Right renal pelvis (tissue), 4 donors: ENCODE measurements at places on chromosomes 6 and 20.

DNA sequence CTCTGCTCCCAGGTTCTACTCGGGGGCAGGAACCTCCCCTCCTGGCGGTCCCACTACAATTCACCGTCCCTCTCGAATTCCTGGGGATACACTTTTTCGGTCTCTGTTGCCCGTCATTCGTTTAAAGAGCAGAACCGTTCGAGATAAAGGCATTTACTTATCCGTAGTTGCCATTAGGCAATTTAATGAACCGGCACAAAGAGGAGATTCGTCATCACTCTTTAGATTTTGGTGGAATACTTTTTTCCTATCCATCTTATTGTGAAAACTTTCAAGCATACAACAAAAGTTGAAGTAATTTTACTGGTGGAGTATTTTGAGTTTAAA is 1.2 kb upstream of the CD24 start:
- DNase-seq: peak; percentile 22

- no peak for DNase-seq
Measured at GRCh38 chr6:91580635-91581034, 993.8 kb upstream of the MAP3K7 start.

- no peak for DNase-seq
Measured at GRCh38 chr20:48094944-48095343, 309.7 kb upstream of the SULF2 start.

GRCh38 chr6:158627940-158628211 is 16.7 kb downstream of the DYNLT1 start:
- no peak for DNase-seq

DNA sequence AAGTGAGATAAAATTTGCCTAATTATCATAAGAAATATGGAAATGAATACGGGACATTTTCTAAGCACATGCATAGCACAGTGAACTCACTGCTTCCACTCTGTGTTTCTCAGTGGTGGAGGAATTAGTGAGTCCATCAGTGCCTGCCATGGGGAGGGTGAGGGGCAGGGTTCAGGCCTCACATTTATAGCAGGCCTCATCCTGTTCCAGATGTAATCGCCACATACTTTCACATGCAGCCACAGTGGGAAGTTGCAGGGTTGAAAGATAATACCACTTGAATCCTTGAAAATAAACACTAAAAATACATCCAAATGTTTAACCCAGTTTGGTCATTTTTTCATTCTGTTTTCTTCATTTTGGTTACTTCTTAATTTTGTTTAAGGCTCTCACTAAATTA is 29.9 kb upstream of the ANKEF1 start:
- DNase-seq: no peak

- DNase-seq: no peak
Measured at GRCh38 chr20:3195590-3196237, 8.8 kb downstream of the DDRGK1 start.

GRCh38 chr6:30355281-30355680 is 10.3 kb downstream of the RPP21 start:
- DNase-seq: no peak

- DNase-seq: no peak
Measured at GRCh38 chr6:117538615-117539014, 56.1 kb downstream of the DCBLD1 start.

DNA sequence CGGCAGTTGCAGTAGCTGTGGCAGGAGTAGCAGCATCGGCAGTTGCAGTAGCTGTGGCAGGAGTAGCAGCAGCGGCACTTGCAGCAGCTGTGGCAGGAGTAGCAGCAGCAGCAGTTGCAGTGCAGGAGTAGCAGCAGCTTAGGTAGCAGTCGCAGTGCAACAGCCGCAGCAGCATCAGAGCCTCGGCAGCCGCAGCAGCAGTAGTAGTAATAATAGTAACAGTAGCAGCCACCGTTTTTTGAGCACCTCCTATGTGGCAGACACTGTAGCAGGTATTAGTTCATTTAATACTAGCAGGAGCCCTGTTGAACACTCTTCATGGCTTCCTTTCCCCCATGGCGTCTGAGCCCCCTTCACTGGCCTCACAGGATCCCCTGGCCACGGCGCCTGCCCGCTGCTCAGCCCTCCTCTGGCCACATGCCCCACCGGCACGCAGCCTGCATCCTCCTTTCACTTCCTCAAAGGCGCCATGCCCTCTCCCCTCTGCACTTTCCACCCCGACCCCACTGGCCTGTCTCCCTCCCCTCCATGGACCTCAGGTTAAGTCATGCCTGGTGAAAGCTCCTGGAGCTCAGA is 19.1 kb upstream of the IRF4 start:
- no peak for DNase-seq

DNA sequence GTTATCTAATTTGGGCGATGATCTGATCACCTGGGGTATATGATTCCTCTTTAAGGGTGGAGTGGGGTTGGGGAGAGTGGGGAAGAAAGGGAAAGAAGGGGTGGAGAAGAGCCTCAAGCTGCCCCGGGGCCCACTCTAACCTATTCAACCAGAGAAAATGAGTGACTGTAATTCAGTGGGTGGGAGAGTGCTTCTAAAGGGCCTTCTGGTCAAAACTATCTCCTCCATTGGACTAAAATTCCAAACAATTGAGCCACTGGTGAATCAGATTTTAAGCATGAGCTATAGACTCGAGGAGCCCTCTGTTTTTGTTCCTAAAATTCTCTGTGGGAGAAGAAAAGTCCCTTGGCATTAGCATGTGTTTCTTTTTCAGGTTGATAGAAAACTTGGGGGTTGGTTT is 296.8 kb downstream of the CLIC5 start:
- DNase-seq: no peak

- no peak for DNase-seq
Measured at GRCh38 chr6:158559338-158559894, 475 bp upstream of the TMEM181 start.

GRCh38 chr6:129353067-129353466 is 356.9 kb downstream of the ARHGAP18 start:
- peak; percentile 4 for DNase-seq

DNA sequence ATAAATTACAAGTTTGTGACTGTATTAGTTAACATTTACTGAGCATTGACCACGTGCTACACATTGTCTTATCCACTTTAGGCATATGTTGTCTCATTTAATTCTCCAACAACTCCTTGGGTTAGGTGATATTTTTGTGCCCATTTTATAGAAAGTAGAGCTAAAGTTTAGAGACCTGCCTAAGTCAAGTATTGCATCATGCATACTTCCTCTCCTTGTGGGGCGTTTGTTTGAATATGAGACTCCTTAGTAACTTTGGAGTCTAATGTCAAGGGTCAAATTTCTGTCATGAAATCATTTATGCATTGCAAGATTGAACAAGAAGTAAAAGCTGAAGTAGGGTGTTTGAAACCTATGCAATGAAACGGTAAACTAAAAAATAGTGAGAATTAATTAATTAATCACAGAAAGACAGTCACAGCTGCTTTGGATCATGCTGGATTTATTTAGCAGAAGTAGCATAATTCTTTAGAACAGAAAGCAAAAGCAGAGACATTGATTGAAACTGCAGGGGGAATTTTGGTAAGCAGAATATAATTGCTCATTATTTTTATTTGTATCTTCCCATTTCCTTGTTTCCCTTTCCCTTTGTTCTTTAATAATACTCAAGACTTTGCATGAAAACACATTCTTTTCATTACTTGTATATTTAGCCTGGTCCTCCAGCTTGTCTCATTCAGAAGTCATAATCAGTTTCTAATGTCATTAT is 1374.4 kb upstream of the GJE1 start:
- DNase-seq: no peak

DNA sequence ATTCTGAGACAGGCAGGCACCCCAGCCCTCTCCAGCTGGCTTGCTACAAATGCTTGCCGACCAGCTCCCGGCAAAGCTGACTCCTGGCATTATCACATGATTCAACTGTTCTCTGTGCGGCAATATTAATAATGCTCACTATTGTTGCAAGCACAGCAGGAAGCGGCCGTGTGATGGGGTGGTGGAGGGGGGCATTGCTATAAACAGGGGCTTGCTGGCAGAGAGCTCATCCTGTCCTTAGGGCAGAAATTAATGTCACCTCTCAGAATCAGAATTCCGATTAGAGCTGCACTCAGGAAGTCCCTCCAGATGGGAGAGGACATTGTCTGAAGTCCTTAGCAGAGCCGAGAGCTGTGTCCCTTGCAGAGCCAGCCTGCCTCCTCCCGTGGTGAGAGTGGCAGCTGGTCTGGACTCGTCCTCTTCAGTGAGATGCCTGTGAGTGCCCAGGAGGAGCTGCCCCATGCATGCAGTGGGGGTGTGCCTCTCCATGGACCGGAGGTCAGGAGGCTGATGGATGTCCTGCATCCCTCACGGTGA is 162.5 kb downstream of the CDH4 start:
- no peak for DNase-seq

DNA sequence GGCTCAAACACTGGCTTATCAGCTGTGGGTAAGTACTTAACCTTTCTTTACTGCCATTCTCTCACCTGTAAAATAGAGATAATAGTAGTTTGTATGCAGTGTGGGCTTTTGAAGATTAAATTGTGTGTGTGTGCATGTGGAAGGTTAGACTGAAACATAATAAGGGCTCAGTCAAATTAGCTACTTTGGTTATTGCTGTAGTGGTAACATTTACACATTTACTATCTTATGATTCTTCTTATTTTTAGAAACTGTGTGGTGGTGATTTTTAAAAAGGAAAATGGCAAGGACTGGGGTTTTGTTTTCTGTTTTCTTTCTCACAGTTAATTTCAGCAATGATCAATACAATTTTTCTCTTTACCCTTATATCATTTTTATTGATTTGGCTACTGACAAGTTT is 206.9 kb downstream of the NKAIN2 start:
- no peak for DNase-seq

- peak; percentile 38 for DNase-seq
Measured at GRCh38 chr20:9660236-9660868, 146.0 kb downstream of the LAMP5 start.

- no peak for DNase-seq
Measured at GRCh38 chr6:111228094-111228493, 140.8 kb downstream of the SLC16A10 start.

DNA sequence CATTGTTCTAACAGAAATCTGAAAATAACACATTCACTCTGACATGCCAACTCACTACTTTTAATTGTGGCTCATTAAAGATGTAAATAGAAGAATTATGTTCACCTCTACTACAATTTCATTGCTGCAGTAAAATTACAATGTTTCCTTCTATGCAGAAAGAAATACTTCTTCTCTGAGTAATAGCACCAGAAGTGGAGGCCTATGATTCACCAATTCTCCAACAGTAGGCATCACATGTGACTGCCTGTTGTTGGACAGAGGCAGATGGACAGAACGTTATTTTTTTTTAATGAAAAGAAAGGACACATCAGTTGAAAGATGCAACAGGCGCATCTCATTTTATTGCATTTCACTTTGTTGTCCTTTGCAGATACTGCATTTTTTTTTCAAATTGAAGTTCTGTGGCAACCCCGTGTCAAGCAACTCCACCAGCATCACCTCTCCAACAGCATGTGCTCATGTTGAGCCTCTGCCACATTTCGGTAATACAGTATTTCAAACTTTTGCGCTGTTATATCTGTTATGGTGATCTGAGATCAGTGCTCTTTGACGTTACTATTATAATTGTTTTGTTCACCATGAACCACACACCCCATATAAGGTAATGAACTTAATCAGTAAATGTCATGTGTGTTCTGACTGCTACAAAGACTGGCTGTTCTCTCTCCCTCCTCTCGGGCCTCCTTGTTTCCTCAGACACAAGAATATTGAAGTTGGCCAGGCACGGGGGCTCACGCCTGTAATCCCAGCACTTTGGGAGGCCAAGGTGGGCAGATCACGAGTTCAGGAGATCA is 121.4 kb downstream of the ATXN1 start:
- DNase-seq: no peak

GRCh38 chr20:15065794-15066193 is 728.4 kb upstream of the FLRT3 start:
- DNase-seq: no peak

DNA sequence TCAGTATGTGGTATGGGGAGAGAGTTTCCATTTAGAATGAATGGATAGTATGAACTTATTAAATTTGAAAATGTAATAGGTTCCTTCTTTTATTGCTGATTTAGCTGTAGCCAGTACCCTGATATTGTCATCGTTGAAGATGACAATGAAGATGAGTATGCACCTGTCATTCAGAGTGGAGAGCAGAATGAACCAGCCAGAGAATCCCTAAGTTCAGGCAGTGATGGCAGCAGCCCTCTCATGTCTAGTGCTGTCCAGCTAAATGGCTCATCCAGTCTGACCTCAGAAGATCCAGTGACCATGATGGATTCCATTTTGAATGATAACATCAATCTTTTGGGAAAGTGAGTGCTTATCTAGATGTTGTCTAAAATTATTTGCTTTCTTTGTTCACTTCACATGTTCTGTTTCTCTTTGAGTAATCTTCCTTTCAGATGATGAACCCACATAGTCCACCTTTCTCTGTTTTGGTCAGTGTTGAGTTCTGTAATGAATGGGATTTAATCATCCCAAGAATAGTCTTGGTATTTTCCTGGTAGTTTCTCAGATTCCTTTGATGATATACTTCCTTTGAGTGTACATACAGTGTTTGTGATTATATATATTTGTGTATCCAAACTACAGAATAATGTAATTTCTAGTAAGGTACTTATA is 23.3 kb downstream of the HSF2 start:
- no peak for DNase-seq

DNA sequence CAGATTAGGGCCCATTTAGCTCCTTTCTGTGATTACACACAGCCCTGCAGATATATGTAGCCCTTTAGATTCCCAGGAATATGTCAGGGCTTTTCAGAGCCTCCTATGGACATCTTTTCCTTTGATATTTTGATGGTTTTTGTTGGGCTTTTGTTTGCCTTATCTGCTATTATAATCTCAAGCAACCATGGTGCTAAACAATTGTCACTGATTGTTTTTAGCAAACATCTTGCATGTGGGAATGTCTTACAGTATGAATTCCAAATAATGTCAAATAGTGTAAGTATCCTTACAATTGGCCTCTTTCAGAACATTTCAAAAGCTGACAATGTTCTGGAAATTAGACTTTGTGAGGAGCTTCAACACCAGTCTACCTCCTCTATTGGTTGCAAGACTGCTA is 333.6 kb upstream of the OPRM1 start:
- DNase-seq: no peak

DNA sequence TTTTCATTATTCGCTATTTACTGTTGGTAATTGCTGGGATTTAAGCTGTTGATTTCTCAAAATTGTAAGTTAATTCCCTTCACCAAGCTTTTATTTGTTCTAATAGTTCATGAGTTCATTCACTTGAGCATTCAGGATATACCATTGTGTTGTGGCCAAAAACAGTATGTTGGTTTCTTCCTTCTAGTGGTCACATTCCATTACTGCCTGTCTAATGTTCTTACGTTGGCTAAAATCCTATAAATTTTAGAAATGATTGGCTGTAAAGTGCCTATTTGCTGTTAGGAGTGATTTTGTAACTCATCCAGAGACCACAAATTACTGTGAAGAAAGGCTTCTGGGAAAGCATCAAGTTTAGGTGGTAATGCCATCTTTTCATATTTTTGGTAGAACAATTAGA is 76.3 kb downstream of the FARS2 start:
- DNase-seq: no peak
